Activated naive CD4-positive, alpha-beta T cell treated with anti-CD3 and anti-CD28 coated beads for 36 hours (primary cell): ENCODE measurements at places on chromosomes 12 and 14.

DNA sequence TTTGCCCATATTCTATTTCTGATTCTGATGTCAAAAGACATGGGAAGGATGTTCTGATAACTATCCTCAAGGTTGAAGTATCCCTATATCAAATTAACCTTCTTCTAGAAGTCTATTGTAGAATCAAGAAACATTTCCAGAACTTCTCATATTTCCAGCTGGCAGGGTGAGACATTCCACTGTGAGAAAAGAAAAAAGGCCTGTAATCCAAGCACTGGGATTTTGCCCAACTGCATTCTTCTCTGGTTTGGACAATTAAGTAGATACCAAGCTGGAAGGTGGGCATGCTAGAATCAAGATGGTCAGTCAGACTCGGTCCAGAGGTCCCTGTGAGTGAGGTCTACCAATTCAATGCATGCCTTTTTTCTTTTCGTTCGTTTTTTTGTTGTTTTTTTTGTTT, 60.9 kb downstream of the MAP3K9 start:
- no peaks in the 10 kb centered on the region for H3K27me3 ChIP-seq
- H3K27ac ChIP-seq = no peak overlapping the region
- H3K4me3 ChIP-seq = no peak overlapping the region
- peaks cover 14% of the 10 kb centered on the region for H3K36me3 ChIP-seq
- H3K4me1 ChIP-seq = no peaks in the 10 kb centered on the region

- no peak overlapping the region for H3K4me3 ChIP-seq
- no peak overlapping the region for H3K27ac ChIP-seq
- DNase-seq = no peak
- peaks cover 6% of the 10 kb centered on the region for H3K36me3 ChIP-seq
- peaks cover 22% of the 10 kb centered on the region for H3K4me1 ChIP-seq
Measured at GRCh38 chr14:39383741-39384140, 48.5 kb downstream of the FBXO33 start.

GRCh38 chr14:64266239-64266638, 27.9 kb downstream of the ESR2 start:
- peaks cover 12% of the 10 kb centered on the region for H3K4me1 ChIP-seq
- H3K27me3 ChIP-seq = no peaks in the 10 kb centered on the region
- H3K27ac ChIP-seq = no peak overlapping the region

DNA sequence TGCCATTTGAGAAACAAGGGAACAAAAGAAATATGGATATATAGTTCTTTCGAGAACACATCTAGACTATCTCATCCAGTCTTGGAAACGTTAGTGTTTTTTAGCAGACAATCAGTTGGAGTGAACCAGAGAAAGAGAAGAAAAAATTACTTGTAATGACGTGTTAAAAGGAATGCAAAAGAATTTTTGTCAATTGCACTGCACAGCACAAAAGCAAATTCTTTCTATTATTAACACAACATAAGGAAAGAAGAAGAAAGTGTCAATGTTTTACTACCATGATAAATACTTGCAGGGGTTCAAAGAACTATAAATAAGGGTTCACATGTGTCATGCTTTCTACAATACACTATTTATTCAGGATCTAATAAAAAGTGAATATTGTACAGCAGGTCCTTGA, 27.5 kb upstream of the GSG1 start:
- H3K27me3 ChIP-seq = no peaks in the 10 kb centered on the region
- DNase-seq = no peak
- H3K27ac ChIP-seq = no peak overlapping the region
- H3K4me3 ChIP-seq = no peak overlapping the region
- H3K36me3 ChIP-seq = no peaks in the 10 kb centered on the region

DNA sequence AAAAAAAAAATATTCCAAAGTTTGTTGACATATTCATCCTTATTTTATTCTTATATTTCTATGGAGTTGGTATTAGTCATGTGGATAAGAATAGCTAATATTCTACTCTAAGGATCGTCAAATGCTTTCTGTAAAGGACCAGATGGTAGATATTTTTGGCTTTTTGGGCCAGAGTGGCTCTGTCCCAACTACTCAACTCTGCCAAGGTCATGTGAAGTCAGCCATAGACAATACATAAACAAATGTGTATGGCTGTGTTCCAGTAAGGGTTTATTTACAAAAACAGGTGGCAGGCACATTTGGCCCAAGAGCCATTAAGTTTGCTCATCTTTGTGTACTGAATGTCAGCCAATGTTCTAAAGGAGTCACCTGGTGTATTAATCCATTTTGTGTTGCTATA, 131.8 kb downstream of the TBX5 start:
- H3K27me3 ChIP-seq = peaks cover 5% of the 10 kb centered on the region
- no peaks in the 10 kb centered on the region for H3K4me1 ChIP-seq
- no peak for DNase-seq
- H3K4me3 ChIP-seq = no peak overlapping the region
